Karpas-422 (cell line): ENCODE measurements at places on chromosomes 5 and 9. TPM values are rescaled to one million over a fixed set of nuclear protein-coding genes. Genes with fewer than 3 reads are reported as not detected.

Gene PPP3R2
- not detected in 2 replicates for total RNA-seq

DNA sequence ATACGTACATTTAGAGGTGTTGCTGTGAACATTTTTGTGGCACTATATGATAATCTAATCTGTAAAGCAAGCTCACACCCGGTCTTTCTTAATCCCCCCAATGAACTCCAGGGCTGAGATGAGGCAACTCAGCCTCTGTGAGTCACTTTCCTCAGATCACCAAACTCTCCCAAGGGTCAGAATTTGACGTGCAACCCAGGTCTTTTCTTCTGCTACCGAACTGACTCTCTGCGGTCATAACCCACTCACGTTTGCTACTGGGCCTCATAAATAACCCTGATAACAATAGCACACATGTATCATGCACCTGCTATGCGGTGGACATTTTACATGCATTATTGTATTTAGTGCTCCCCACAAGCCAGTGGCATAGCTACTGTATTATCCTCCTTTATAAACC lies 153.1 kb downstream of the DROSHA start:
- DNase-seq: no peak

GRCh38 chr5:133854554-133854953 lies 113.9 kb downstream of the C5orf15 start:
- no peak for DNase-seq

DNA sequence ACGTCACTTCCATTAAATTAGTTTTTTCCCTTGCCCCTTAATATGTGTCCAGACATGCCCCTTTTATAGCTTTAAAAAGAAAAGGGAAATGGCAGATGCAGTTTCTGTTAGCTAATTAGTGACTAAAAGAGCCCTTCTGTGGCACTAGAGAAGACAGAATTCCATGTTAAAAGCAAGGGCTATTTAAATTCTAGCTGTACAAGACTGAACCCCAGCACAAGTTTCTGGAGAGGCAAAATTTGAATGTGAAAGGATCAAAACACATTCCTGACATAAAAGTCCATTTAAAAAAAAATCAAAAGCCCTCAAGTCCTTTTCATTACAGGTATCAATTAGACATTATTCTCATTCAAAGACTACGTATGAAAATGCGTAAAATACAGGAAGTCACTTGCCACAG lies 78.7 kb downstream of the HAPLN1 start:
- no peak for DNase-seq

DNA sequence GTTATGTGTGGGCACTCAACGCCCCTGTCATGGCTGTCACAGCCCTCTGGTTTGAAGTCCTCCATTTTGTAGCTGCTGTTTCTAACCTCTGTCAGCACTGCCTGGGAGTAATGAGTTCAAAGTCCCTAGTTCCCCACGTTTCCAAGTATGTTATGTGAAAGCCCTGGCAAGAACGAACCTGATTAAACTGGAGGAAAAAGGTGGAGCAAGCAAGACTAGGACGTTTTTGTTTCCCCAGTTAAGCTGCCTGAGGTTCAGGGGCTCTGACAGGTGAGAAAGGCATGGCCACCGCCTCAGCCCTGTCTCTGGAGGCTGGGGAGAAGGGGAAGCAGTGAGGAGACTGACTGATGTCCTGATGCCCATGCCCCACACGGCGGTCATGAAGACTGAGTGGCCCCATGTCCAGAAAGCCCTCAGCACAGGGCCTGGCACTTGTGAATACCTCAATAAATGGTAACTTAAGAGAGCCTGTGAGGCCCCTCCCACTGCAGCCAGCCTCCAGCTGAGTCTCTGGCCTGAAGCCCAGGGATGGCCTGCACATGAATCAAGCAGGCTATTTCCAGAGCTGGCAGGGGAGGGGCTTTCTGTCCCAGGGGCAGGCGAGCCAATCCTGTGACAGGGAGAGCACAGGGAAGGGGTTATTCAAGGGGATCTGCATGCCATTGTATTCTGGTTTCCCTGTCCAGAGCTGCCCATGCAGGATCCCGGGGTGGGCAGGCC lies 61.8 kb downstream of the PFDN1 start:
- DNase-seq: no peak

DNA sequence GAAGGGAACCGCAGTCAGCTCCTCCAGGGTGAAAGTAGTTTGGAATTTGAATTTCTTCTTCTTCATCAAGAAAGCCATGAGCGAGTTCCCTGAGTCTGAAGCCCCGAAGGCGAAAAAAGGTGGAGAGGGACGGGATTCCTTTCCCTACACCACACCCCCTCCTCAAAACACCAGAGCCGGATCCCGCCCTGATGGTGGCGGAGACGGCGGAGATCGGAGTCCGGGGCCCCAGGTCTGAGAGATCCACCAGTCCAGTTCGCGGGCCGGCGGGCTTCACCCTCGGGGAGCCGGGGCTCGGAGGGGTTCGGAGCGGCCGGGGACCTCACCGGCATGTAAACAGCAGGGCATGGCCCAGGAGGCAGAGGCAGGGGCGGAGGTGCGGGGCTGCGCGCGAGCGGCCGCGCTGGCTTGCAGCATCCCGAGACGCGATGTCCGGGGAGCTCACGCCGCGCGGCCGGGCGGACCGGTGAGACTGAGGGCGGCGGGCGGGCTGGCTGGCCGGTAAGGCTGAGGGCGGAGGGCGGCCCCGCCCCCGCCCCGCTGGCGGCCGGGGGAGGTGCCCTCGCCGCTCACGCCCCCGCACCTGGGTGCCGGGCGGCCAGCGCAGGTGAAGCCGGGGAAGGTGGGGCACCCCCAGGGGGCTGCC lies 606 bp downstream of the EEIG1 start:
- DNase-seq: peak; percentile 65

DNA sequence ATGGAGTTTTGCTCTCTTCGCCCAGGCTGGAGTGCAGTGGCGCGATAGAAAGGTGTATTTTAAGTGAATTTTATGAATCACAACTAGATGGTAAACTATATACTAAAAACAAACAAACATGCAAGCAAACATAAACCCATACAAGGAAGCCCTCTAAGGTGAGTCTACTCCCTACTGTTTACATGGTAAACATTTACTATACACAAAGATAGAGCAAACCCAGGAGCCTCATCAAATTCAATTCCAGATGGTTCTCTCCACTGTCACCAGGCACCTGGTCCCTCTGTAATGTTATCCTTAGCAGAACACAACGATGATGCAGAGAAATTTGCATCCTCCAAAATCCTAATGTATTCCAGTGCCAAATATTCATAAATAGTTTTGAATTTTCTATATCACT lies 17.9 kb downstream of the ANKH start:
- DNase-seq: no peak
